ENCODE measurements at places on chromosomes 3 and 15. TPM values are rescaled to one million over a fixed set of nuclear protein-coding genes. Genes with fewer than 3 reads are reported as not detected.

Gene CGNL1
- 2.2 TPM for total RNA-seq

DNA sequence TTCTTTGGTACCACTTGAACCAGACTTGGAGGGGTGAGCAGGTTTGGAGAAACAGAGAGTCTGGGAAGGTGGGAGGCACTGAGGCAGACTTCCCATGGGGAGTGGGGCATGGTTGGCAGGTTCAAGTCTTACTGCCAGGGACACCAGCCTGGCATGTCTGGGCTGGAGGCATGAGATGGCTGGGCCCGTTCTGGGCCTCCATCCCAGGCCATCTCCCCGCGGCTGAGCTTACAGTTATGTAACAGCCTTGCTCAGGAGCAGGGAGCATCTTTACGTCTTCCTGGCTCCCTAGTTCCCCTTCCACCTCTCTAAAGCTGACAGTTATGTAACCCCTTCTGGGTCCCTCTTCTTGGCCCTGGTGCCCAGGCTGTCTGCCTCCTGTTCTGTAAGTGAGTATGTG, 12.4 kb downstream of the VIPR1 start:
- no peak for DNase-seq

- DNase-seq: peak; percentile 68
Measured at GRCh38 chr3:12489832-12490231, 5.6 kb downstream of the TSEN2 start.

GRCh38 chr3:81462921-81463320, 298.5 kb downstream of the GBE1 start:
- peak; percentile 9 for DNase-seq

Gene SYNPR
- not detected for total RNA-seq

Gene ARGFX
- total RNA-seq: not detected

GRCh38 chr15:78422571-78423340, 15.3 kb upstream of the IREB2 start:
- DNase-seq: peak; percentile 45

Gene LRRC34
- total RNA-seq: 5.4 TPM

Gene LRRC15
- 0.06 TPM for total RNA-seq

DNA sequence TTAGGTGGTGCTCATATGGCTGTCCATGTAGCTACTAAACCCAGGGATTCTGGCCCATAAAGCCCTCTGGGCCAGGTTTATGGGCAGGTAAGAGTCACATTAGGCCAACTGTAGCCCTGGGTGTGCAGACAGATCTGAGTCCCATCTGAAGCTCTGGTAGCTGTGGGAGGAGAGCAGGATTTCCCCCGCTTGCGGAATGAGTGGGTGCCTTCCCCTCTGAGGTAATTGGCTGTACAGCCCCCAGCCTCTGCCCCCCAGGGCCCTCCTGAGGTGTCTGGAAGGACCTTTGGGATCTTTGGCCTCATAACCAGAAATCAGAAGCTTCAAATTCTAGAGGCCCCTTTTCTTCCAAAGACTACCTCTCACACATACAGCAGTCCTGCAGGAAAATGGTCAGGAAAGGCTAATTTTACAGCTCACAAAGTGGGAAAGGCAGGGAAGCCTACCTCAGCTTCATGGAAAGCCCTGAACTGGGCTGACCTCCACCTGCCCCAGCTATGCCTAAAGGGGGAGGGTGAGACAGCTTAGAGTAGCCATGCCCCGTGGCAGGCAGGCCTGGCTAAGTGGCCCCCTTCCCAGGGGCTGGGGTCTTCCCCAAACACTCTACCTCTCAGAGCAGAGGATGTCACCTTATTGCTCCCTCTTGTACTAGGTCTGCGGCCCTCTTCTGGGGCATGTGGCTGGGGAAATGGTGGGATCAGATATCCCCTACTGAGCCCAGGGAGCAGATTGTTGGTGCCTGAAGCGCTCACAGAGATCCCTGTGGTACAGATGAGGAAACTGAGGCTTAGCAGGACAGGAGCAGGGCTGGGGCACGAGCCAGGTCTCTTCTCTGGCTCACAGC, 16.8 kb downstream of the HEMK1 start:
- DNase-seq: no peak

Gene NPTN
- 111 TPM for total RNA-seq

DNA sequence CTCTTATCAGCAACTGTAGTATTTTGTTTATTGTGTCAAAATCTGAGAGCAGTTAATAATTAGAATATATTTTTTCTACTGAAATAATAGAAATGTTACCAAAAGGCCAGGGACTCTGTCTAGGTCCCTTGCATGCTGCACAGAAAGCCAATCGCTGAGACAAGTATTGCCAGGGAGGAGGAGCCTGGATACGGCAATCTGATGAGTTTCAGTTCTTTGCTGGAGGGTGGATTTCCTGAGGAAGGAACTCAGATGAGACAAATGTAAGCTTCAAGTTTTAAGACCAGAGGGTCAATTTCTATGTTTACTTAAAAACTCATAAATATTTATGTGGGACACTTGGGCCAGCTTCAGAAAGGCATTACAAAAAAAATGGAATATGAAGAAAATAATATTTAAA, 252.2 kb downstream of the GABRG3 start:
- DNase-seq: no peak

Gene SLC24A5
- not detected for total RNA-seq

GRCh38 chr15:97598353-97598798, 362.1 kb upstream of the ARRDC4 start:
- DNase-seq: no peak

Gene C3orf85
- not detected for total RNA-seq

Gene KNG1
- not detected for total RNA-seq

GRCh38 chr3:15610082-15610759, 8.7 kb downstream of the BTD start:
- DNase-seq: peak; percentile 90

DNA sequence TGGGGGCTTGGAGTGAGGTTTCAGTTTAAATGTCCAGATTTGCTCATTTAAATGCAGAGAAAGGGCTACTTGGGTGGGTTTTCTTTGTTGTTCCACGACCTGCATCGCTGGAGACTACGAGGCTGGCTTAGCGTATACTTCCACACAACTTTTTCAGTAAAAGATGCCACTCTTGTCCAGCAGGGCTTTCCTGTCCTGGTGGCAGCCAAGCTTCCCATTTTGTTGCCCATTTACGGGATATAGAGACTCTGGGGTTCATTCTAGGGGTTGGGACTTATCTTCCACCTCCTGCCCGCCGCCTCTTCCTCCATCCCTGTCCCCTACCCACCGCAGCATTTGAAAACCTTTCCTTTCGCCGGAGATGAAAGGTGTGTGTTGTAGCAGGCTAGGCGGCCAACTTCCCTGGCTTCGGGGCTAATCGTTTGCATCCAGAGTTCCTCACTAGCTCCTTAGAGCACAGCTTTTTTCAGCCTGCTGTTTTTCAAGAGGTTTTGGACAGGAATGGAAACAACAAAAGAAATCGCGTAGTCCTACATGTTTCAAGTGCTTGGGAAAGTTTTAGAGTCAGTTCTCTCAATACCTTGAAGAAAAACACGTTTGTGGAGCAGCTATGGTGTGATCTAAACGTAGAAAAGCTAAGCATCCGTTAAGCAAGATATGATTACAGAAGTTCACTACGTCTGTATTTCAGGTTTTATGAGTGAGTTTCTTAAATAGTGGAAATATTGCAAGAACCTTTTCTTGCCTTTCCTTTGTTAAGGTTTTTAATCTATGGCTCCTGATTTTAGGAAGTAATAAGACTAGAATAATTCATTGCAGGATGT, 843 bp downstream of the CHRNA5 start:
- DNase-seq: peak; percentile 38

Gene CTXN2
- not detected for total RNA-seq

Gene USP13
- 11.1 TPM for total RNA-seq

Gene SLC9A9
- 8.4 TPM for total RNA-seq

Gene SLC2A2
- total RNA-seq: not detected

GRCh38 chr3:151709847-151710246, 23.9 kb upstream of the AADACL2 start:
- peak; percentile 23 for DNase-seq

Gene PLA2G4E
- total RNA-seq: not detected

DNA sequence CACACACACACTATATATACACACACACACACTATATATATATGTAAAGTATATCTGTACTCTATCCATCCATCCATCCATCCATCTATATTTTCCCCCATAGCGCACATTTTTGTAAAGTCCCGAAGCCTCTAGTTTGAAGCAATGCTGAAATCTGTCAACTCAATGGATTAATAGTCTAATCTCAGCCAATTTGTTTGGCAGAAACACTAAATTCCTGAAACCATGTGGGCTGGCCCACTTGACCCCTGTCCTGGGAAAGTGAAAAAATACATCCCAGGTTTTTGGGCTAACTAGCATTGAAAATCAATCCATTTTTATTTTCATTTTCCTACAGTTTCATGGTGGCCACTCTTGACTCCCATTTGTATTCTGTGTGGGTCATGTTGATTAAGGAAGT, 166.7 kb downstream of the SLCO3A1 start:
- DNase-seq: no peak

GRCh38 chr3:116161575-116162525, 283.4 kb downstream of the LSAMP start:
- no peak for DNase-seq

Gene TM6SF1
- not detected for total RNA-seq

DNA sequence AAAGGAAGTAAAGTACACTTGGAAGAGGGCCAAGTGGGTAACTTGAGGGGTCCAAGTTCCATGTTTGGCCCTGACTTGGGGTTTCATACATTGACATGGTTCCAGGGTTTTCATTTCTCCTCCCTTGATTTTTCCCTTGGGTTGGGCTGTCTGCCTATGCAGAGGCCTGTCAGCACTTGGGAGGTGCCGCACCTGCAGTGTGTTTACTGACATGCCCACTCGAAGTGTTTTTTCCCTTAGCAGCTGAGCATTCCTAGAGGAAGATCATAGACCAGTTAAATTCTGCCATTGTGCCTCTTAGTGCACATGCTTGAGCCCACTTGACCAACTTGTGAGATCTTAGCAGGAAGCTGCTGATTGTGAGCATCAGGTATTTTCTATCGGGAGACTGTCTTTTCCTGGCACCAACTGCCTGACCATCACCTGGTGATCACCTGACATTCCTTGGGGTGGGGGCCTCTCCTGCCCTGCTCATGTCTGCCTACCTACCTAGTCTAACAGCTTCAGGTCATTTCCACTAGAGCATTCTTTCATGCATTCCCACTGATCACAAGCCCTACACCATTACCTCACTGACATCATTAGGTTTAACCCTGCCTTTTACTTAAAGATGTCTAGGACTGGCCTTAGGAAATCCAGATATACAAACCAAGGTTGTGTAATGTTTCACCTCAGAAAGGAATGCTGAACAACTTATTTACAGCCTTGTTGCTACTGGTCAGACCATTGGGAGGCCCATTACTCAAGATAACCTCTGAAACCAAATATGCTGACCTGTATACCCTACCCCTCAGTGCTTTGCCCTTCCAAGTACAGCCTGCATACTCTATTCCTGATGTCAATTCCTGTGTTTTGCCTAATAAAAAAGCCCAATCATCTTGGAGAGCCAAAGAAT, 68.3 kb downstream of the CD47 start:
- DNase-seq: no peak

- no peak for DNase-seq
Measured at GRCh38 chr3:100063929-100064461, 50.3 kb downstream of the FILIP1L start.

DNA sequence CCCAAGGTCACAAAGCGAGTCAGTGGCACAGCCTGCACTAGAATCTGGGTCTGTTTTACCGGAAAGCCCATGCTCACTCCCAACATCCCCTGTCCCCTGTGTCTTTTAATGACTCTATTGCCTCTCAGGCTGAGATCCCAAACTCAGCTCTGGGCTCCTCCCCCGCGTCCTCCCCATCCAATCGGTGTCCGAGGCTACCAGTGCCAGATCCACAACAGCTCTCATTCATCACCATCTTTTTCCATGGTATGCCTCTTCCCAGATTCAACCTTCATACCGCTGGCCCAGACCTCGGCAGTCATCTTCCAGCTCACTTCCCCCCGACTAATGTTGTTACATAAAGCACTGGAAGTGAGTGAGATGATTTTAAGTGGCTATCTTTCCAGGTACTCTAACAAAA, 16.1 kb upstream of the KY start:
- no peak for DNase-seq

GRCh38 chr15:72521682-72522081, 47.6 kb downstream of the ARIH1 start:
- DNase-seq: peak; percentile 33

DNA sequence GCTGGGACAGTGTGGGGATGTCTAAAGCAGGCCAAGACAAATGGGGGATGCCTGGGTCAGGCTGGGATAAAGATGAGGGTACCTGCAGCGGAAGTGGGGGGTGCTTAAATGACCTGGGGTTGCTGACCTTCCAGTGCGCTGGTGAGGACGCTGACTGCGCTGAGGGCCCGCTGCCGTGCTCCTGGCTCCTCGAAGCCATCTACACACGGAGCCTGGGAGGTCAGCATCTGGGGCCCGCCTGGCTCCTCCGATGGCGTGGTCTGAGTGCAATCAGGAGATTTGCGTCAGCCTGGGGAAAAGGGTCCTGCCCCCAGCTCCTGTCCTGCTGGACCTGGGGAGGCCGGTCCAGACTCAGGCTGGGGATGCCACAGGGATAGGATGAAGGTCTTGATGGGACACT, 50.7 kb downstream of the SCN5A start:
- DNase-seq: no peak

DNA sequence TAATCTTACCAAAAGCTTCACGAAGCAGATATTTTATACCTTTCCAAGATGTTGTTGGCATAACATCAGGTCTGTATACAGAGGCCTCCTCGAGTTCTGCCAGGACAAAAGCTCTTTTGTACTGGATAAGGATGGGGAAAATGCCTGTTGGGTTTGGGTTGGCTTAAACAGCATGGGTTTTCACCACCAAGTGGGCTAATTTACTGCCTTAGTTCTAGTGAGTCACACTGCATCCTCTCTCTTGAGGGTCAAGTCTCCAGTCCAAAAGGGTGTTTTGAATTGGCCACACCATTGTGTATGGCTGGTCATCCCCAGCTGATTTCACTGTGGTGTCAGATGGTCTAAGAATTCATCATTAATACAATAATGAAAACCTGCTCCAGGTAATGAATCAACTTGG, 26.1 kb upstream of the BHLHE40 start:
- no peak for DNase-seq

GRCh38 chr3:187807086-187807862, 62.0 kb upstream of the BCL6 start:
- DNase-seq: peak; percentile 48

GRCh38 chr3:13495921-13496723, 16.0 kb downstream of the HDAC11 start:
- peak; percentile 61 for DNase-seq

Gene IL5RA
- not detected for total RNA-seq

- no peak for DNase-seq
Measured at GRCh38 chr3:50333744-50334328, 5.8 kb upstream of the TUSC2 start.

GRCh38 chr3:16085410-16085809, 89.1 kb upstream of the GALNT15 start:
- DNase-seq: no peak
